G401 (cell line): ENCODE measurements at places on chromosomes 12 and 14.
A peak's percentile ranks its signal among the peaks of the same experiment; 100 is the strongest.

DNA sequence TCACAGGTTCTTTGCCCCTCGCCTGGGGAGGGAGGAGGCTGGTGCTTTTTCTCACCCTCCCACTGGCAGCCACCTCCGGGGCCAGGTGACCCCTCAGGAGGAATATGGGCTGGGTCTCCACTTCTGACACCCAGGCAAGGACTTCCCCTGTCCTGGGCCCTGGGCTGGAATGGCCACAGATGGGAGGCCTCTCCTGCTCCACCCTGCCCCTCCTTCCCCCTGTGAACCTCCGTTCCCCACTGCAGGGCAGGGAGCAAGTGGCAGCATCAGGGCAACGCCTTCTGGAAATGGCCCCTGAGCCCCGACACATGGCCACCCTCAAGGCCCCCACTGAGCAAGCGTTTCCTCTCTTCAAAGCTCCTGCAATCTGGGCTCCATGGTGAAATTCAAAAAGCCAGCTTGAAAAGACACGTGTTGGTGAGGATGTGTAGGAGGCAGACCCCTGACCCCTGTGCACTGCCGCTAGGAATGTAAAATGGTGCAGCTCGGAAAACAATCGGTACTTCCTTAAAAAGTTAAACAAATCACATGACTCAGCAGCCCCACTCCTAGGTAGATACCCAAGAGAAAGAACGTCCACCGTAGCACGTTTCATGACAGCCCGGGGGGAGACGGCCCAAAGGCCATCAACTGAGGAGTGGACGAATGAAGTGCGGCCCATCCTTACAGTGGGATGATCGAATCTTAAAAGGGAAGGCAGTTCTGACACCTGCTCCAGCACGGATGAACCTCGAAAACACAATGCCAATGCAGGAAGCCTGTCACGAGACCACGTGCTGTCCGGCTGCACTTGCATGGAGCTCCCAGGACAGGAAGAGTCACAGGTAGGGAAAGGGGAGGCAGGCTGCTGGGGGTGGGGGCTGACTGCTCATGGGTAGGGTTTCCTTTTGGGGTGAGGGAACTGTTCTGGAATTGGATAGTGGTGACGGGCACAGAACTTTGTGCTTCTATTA is 11.5 kb downstream of the XRCC3 start:
- no peak for DNase-seq

DNA sequence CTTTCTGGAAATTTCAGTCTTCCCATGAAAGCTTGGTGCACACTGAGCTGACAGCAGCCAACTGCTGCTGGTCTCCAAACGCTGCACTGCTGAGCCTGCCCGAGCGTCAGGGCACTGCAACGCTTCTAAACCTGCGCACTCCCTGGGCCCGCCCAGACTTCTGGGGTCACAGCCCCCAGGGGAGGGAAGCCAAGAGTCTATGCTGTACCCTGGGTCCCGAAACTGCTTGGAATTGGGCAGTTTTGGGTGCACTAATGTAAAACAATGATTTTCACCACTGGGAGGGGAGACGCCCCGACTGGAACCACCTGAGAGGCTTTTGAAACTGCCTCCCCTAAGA is 32.0 kb downstream of the CCDC92 start:
- DNase-seq = no peak

GRCh38 chr14:36452860-36453259 is 67.2 kb downstream of the NKX2-1 start:
- DNase-seq = no peak

DNA sequence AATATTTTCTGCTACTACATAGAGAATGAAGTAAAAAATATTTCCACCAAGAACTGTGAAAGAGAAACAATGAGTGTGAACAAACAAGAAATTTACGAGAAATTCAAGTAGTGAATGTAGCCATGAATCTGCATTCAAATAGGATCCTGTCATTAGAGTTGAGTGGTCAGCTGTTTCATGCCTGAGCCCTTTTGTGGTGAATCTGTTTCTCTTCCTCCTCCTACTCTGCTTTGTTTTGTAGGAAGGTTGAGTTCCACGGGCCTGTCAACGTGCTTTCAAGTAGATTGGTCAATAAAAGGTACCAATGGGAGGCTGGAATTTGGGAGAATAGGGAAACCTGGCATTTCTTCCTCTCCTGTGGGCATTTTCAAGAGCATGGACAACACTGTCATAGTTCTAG is 1749.6 kb upstream of the FLRT2 start:
- no peak for DNase-seq

DNA sequence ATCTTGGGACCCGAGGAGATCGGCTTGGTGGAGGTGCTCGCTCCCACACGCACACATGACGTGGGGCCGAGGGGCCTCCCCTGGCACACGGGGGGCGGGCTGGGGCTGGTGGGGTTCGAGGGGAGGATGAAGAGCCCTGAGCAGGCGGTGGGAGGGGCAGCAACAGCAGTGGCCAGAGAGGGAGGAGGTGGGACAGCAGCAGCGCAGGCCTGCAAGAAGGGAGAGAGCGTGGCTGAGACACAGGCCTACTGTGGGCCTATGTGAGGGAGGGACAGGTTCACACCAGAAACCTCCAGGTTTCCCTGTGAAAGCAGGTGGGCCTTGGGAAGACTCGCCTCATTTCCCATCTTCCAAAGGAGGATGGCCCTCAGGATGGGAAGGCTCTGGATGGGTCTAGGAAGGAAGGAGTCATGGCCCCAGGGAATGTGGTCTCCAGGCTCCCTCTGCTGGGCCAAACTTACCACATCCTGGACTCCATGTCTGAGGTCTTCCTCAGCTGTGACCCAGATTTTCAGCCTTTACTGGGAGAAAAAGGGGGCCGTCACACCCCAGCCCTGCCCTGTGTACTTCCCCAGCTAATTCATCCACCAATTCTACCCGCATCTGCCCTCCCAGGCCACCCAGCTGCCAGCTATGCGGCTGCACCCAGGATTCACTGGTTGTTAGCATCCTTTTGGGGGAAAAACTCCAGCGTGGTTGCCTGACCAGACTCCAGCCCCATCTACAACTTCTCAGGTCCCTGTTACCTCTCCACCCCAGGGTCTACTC is 2.8 kb downstream of the PIANP start:
- peak; percentile 66 for DNase-seq

DNA sequence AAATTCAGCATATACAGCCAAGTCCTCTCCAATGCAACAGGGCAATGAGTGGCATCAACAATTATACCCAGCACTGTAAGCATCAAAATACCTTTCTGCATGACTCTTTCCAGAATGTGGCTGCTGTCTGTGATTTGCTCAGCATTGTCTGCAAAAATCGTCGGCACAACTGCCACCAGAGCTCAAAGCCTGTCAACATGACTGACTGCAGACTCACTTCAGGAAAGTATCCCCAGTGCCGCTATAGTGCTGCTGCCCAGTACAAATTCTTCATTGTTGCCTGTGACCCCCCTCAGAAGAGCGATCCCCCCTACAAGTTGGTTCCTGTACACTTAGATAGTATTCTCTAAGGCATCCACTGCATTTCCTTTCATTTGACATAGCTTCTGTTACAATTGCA is 735 bp downstream of the RNASE6 start:
- no peak for DNase-seq

DNA sequence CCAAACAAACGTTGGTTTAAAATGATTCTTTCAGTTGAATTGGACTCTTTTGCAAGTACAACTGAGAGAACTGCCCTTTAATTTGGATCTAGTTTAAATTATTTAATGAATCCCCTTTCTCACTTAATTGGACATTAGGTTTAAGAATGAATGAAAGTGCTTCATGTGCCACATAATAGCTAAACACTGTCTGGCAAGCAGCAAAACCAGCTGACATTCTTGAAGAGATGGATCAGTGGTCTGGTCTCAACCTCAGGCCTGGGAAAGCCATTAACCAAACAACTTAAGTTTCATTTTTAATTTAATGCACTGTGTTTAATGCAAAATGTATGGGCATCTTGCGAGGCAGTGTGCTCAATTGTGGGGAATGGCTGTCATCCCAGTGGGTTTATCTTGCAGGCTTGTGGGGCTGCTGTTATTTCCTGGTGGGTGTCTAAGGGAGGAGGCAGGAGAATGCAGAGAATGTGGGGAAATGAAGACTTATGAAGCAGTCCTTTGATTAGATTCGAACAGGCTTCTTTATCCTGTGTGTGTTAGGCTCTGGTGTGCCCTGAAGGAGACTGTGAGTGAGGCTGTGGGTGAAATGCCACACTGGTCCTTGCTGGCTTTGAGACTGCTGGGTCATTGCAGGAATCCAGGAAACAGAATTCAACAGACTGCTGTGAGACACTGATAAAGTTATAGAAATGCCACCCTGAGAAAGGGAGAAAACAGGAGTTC is 144.1 kb upstream of the PELI2 start:
- no peak for DNase-seq

DNA sequence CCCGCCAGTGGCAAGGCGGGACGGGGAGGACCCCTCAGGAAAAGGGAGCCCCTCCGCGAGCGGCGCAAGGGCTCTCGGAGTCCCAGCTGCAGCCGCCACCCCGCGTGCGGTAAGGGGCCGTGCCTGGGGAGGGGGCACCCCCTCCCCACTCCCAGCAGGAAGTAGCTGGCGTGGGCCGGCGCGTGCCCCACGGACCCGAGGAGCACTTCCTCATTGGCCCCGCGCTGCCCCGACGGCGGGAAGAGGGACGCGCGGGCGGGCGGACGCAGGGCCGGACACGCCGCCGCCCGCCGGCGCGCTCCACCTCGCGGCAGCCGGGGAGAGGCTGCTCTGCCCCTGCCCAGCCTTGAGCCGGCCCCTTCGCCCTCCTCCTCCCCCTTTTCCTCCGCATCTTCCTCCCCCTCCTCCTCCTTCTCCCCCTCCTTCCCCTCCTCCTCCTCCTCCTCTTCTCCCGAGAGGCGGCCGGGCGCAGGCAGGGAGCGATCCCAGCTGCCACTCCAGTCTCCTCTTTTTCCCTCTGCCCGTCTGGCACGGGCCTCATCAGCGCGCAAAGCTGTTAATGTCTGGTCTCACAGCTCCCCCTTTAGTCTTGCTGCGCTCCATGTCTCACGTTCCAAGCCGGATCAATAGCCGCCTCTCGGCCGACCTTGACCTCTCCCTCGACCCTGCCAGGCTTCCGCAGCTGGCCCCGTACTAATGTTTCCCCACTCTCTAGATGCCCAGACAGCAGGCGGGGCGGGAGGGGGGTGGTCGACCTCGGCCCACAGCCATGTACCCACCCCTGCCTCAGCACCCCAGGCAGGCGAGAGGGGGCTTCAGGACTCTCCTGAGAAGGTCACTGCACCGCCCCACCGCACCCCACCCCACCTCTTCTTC is 2.6 kb upstream of the BCL11B start:
- DNase-seq = peak; percentile 59

GRCh38 chr14:36663404-36664321 is 2.0 kb downstream of the PAX9 start:
- DNase-seq = no peak

DNA sequence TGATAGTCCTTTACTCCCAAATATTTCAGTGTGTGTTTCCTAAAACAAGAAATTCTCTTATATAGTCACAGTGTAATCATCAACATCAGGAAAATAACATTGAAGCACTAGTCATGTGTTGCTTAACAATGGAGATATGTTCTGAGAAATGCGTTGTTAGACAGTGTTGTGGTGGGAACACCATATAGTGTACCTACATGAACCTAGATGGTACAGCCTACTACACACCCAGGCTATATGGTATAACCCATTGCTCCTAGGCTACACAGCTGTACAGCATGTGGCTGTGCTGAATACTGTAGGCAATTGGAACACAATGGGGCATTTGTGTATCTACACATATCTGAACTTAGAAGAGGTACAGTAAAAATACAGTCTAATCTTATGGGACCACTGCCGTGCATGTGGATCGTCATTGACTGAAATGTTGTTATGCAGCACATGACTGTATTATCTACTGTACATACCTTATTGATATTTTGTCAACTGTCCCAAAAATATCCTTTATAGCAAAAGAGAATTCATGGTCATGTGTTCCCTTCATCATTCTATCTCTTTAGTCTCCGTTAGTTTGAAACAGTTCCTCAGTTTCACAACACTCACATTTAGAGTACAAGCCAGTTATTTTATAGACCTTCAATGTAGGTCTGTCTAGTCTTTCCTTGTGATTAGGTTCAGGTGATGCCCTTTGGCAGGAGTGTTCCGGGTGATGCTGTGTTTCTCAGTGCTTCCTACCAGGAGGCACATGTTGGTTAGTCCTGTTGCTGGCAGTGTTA is 109.7 kb downstream of the SLC25A47 start:
- no peak for DNase-seq

GRCh38 chr12:44889926-44890325 is 13.8 kb upstream of the NELL2 start:
- no peak for DNase-seq

- DNase-seq = no peak
These were observed 125.8 kb downstream of the SLC38A4 start for GRCh38 chr12:46699986-46700385.

- DNase-seq = peak; percentile 66
These were observed 24.1 kb downstream of the ANKRD13A start for GRCh38 chr12:110023059-110023980.

DNA sequence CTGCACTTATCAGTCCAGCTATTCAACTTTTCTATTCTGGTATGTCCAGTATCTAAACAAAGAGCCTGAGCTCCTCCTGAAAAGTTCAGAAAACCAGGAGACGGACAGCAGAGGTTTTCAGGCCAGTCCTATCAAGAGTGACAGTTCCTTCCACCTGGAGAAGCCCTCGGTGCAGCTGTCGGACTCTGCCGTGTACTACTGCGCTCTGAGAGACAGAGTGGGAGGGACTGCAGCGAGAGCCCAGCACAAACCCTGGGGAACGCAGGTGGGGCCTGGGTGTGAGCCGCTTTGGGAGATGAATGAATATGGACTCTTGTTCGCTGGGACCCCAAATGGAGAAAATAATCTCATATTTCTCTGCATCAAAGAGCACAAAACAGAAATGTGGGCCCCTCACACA is 329.8 kb upstream of the OR4E1 start:
- DNase-seq = no peak

DNA sequence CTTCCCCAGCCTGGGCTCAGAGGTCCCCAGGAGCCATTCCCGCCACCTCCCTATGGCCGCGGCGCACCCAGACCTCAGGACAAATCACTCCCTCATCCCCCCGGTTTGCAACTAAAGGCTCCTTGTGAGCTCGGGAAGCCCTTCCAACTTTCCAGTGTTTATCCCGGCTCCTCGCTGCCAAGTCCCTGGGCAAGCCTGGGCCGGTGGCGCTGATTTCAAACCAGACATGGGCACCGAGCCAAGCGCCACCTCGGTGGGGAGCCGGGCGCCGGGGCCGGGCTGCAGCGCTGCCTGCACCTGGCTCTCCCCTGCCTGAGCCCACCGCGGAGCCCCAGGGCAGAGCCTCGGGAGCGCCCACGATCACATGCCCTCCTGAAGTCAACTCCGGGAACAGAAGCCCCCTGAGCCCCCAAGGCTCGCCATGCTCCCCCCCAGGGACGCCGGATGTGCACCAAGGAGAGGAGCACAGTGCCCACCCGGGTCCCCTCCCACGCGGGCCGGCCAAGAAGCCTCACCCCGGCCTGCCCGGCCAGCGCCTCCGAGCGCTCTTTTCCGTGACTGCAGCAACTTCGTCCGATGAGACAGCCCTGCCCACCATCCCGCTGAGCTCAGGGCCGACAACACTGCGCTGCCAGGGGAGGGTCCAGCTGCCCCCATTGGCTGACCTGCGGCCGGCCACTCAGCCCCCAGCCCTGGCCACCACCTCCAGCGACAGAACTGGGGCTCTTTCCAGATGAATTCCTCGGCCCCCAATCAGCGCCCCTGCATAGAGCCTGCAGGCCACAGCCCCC is 50.0 kb downstream of the NCOR2 start:
- peak; percentile 86 for DNase-seq
